ENCODE measurements at places on chromosomes 16 and 17.

DNA sequence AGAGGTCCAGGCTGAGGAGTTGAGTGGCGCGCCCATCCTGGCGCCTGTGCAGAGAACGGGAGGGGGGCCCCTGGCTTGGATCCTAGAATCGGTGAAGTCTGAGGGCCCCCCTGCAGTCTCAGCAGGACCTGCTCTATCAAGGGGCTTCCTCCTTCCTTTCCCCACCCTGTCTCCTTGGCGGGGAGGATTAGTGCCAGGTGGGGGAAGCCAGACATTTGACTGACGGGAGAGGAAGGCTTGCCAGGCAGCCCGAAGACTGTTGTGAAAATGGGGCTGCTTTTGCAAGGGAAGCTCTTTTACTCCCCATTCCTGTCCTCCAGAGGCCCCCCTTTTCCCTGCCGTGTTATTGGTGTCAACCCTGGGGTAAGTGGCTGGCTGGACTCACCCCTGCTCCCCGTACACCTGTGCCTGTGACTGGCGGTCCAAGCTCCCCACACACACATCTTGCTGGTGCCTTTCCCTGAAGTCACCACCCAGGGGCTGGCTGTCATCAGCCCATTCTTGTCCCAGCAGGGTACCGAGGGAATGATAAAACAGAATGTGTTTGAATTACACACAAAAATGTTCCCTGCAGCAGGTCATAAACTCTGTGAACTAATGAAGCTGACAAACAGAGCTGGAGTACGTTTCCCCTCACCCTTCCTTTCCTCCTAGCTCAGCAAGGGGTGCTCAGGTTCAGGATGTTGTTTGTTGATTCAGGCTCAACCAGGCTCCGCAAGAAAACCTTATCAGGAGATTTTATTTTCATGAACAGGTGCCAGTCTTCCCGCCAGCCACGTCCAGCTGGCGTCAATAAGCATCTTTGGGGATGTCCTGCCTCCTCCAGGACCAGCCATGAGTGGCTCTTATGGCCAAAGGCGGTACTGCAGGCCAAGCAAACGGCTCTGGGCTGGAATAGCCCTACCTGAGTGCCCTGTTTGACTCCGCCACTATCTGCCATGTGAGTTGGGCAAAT, 4.4 kb upstream of the ARMC7 start:
- no peak for DNase-seq

DNA sequence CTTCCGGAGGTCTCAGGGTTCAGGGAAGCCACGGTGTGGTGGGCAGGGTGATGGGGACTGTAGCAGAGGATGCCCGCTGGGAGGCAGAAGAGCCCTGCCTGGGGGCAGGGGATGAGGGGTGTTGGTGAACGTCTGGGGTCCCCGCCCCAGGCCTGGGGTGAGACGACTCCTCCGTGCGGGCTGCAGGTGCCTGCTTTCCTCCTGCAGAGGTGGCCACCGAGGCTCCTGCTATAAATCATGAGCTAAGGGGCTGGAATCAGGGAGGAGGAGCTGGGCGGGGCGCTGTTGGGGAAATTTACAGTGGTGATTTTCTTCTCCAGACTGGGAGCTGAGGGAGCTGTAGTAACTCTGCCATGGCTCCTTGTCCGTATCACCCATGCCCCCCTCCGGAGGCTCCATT, 167.0 kb downstream of the MRM1 start:
- DNase-seq, result no peak

DNA sequence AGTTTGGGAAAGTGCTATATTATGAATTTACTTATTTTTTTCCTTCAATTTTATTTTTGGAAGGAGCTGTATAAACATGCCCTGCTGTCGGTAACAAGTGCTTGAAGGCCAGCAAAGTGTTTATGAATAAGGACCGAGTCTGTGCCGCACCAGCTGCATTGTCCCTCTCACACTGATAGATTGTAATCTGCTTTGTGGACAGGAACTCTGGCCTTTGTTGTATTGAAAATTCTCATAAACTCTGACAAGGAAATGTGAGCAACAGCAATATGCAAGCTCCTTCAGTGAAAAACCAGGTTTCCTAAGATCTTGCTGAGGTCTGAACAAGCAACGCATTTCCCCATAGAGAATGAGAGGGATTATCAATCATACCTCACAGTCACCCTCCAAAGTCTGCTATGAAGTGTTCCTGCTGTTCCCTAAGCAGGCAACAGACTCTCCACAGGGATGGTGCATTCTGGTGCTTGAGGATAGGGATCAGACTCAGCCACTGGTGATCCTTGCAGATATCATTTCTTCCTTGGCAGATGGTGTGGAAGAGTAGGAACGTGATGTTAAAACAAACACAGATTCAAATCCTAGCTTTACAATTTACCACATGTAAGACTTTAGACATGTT, 109.6 kb downstream of the KCNJ2 start:
- DNase-seq, result peak; percentile 0

DNA sequence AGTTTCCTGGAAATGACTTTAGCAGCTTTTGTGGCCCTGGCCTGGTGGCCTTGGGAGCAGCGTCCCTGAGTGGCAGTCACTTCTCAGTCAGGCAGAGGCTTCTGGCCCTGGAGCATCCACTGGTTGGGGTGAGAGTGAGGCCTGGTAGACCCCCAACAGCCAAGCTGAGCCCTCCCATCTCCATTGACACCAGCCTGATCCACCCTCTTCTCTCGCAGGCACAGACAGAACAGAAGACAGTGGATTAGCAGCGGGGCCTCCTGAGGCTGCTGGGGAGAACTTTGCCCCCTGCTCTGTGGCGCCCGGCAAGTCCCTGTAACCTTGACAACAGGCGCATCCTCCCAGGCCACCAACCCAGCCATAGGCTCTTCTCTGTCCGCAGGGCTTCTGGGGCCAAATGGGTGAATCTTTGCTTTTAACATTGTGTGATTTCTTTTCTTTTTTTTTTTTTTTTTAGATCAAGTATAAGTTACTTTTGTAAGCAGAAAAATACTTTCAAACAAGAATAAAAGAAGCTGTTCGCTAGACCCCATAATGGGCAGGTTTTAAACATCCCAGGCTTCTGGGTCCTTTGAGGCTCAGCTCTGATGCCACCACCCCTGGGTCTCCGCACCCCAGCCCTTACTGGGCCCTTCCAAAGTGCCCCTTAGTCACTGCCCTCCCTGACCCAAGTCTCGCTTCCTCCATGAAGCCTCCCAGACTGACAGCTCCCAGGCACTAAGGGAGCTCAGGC, 12.7 kb upstream of the FLYWCH1 start:
- DNase-seq, result no peak

GRCh38 chr17:81941484-81942166, 4.5 kb upstream of the PYCR1 start:
- no peak for DNase-seq

DNA sequence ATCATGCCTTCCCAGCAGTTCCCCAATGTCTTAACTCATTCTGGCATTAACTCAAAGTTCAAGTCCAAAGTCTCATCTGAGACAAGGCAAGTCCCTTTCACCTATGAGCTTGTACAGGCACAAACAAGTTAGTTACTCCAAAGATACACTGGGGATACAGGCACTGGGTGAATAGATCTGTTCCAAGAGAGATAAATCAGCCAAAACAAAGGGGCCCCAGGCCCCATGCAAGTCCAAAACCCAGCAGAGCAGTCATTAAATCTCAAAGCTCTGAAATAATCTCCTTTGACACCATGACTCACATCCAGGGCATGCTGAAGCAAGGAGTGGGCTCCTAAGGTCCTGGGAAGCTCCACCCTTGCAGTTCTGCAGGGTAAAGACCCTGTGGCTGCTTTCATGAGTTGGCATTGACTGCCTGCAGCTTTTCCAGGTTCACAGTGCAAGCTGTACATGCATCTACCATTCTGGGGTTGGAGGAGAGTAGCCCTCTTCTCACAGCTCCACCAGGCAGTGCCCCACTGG, 332.2 kb upstream of the KIF2B start:
- DNase-seq, result no peak

- DNase-seq, result no peak
Observed at GRCh38 chr17:41530062-41531048, 2.2 kb upstream of the KRT19 start.

DNA sequence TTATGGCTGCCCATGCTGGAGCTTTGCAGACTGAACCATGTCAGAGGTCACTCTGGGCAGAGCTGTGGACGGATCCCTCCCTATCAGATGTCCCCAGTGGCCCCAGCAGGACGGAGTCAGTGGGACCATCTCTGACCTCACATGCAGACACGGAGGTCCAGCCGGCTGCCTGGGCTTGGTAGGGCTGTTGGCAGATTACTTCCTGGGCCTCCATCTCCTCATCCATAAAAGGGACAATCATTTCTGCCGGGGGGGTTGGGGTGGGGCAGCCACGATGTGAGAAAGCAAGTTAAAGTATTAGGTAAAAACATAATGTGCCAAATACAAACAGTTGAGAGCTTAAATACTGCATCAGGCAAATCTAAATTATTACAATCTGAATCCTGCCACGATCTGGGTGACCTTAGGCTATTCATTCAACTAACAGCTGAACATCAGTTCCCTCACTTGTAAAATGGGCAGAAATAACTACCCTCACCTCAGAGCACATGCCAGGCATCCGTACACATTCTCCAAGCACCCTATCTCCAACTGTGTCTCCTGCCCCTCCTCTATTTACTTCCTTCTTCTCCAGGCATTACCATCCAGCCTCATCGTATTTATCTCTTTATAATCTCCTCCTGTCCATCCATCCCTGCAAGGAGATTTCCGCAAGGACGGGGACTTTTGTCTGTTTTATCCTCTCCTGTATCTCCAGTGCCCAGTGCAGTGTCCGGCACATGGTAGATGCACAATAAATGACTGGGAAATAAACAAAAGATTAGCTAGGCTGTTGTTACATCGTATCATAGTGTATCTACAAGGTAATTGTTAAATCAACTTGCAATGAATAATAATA, 192.3 kb upstream of the FOXF1 start:
- DNase-seq, result no peak

DNA sequence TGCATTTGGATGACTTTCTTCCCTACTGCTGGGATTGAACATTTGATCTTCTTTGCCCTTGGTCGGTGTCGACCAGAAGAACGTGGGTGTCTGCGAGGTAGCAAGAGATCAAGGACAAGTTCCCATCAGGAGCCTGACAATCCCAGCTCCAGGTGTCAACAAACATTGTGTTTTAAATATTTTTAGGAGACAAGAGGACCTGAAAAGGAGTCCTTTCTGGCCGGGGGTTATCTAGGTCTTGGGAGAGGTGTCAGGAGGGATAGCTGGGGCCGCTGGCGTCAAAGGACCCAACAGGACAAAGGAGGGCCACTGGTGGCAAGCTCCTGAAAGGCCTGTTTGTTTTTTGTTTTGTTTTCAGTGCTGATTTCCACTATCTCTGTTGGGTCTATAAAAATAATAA, 308.4 kb upstream of the ERCC4 start:
- no peak for DNase-seq

DNA sequence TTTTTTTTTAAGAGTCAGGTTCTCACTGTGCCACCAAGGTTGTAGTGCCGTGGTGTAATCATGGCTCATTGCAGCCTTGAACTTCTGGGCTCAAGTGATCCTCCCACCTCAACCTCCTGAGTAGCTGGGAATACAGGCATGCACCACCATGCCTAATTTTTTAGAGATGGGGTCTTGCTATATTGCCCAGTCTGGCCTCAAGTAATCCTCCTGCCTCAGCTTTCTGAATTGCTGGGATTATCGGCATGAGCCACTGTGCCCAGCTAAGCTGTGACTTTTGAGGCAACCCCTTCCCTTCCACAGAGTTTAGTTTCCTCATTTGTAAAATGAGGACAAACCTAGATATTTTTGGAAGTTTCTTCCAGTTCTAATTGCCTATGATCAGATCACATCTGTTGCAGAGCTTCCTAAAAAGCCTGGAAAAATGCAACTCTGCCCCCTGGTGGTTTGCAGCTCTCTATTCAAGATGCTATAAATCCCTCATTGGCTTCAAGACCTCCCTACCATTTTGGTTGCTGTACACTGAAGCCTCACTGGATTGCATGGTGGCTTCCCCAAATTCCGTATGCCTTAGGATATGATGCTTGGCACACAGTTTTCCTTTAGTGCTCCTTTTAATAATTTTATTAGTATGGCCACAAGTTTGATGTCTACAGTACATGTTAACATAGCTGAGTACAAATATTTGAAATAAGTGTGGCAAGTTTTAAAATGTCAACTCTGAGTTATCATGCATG, 19.3 kb downstream of the GDE1 start:
- peak; percentile 28 for DNase-seq

DNA sequence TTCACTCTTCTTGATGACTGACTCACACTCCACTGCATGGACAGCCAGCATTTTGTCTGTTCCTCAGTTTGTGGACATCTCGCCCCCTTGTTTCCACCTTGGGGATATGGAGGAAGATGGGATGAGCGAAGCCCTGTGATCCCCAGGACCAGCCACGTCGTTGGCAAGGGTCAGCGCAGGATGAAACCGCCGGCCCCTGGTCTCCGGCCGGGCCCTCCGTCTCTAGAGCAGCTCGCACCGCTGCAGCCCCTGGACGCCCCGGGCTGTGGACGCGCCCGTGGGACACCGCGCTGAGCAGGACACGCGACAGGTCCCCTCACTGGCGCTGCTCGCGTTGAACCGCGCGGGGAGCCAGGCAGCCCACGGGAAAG, 604 bp upstream of the ZC3H18 start:
- DNase-seq, result no peak

DNA sequence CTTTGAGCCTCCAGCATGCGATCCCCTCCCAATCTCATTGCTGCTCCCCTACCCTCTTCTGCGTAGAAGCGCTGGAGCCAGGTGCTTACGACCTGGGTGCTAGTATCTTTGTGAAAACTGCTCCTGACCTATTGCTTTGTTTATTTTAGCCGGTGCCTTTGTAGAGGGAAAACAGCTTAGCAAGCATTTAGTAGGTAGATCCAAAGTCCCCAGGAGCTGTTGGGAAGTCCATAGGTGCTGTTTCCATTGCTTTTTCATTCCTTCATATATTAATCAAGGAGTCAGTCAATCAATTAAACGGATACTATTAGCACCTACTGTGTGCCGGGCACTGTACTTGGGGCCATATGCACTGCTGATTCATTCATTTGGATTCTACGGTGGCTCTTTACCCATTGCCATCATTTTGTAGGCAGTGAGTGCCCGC, 497.6 kb downstream of the WWOX start:
- DNase-seq, result no peak

DNA sequence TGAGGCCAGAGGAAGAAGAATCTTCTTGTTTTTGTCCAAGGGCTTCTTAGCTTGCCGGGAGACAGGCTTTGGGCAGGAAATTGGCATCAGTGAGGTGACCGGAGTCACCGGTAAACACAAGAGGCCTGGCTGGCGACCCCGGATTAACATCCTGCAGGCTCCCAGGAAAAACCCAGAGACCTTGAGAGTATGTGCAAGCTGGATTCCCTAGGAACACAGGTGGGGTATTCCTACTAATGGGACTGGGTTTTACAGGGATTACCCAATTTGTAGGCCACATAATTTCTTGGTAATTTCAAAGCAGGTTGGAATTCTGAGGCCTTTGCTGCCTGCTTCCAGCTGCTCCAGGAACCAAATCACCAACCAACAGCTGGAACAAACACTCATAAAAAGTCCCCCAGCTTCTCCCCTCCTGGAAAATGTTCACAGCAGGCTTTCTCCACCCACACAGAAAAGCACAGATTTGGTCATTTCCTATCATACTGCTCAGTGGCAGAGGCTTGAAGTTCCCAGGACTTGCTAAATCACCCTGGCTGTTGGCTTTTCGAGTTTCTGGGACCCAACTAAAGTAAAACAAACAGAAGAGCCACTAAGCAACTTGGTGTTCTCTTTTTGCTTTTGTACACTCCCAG, 258.8 kb downstream of the IRF8 start:
- DNase-seq, result no peak

GRCh38 chr17:73432624-73433190, 120.9 kb upstream of the CDC42EP4 start:
- DNase-seq, result no peak

- DNase-seq, result no peak
Observed at GRCh38 chr17:8465356-8465755, 29.7 kb downstream of the NDEL1 start.

GRCh38 chr16:10895053-10895946, 18.3 kb downstream of the CIITA start:
- no peak for DNase-seq
